Amniotic stem cell (primary cell): ENCODE measurements at places on chromosomes 3 and 15.

DNA sequence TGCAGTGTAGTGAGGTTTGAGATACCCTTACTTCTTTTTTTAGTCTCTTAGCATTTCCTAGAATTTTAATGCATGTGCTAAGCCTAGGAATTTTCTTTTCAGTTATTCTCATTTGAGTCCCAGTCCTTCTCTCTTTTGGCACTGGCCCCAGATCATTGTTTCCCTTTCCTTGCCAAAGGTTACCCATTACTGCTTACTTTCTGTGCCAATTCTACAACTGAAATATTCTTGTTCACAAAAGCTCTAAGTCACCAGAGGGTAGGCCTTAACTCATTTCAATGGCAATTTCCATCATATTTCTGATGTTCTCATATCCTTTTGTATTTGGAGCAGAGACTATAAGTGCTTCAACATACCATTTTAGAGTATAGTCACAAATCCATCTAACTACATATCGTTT is 199.6 kb upstream of the CBLB start:
- DNase-seq = no peak

GRCh38 chr15:47908950-47909670 is 191.8 kb downstream of the SEMA6D start:
- no peak for DNase-seq

- no peak for DNase-seq
These were observed 329.5 kb downstream of the GABRB3 start for GRCh38 chr15:26443321-26443720.

DNA sequence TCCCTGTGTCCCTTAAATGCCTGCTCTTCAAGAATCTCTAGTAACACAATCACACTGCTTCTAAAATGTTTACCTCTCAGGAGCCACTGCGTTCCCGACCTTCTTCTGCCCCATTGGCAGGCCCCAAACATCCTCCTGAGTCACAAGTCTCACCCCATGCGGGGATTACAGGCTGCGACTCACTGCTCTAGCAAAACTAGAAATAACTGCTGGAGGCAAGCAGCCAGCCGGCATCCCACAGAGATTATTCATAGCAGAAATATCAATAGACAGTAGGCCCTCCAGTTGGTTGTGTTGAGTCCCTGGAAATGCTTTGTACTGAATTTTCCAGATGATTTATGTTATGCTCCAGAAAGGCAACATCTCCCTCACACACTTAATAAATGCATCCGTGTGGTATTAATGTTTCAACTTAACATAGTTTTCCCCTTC is 64.8 kb downstream of the RFTN1 start:
- peak; percentile 94 for DNase-seq

DNA sequence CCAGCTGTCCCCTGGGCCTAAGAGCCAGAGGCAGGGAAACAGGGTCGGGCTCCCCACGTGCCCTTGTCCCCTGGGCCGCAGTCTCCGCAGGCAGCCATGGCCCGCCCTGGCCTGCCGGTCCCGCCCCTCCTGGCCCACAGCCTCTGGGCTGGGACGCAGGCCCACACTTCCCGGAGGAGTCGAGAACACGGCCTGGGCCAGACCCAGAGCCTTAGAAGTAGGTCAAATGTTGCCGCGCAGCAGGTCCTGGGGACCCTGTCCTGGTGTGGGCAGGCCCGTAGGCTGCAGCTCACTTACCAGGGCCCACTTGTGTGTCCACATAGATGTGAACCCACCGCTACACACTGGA is 4.3 kb upstream of the MYL3 start:
- no peak for DNase-seq

- no peak for DNase-seq
These were observed 316.3 kb upstream of the STAC start for GRCh38 chr3:36063992-36064391.

GRCh38 chr3:57036952-57037351 is 23.5 kb upstream of the SPATA12 start:
- no peak for DNase-seq

- no peak for DNase-seq
These were observed 550 bp upstream of the CHD2 start for GRCh38 chr15:92899601-92899947.

- no peak for DNase-seq
These were observed 30.0 kb downstream of the STARD5 start for GRCh38 chr15:81293728-81294515.

DNA sequence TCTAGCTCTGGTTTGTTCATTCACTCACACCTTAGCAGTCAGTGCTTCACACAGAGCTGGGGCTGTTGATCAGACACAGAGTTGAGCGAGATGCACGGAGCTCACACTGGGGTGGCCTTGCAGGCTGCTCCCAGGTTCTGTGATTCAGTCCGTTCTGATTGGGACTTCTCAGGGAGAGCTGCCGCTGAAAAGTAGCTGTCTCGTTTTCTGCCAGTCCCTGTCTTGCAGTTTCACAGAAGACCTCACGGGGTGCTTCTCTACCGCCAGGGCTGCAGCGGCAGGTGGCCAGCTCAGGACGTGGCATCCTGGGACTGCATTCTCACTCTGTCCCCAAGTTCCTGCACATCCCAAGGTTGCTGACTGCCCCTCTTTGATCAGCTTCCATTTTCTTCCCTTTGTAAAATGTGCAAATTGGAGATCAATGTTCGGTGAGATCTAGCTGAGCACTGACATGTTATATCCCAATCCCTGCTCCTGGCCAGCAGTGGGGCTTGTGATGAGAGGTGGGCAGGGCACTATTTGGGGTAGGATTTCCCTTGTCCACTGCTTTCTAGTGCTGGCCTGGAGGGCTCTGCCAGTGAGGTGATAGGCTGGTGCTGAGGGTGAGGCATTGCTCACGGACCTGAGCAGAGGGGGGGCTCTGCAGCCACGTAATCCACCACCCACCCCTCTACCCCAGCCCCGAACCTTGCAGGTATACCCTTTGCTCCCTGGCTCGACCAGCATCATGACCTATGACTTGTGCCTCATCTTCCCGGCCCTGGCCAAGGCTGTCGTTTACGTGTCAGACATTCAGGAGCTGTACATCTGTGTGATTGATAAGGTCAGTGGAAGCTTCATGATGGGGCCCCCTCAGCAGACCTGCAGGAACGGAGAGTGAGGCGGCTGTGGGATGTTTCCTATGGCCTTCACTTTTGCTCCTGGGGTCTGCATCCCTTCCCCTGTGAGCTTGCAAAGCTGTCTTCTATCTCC is 5.3 kb upstream of the TXNRD3 start:
- no peak for DNase-seq

GRCh38 chr3:184597829-184598573 is 36.4 kb downstream of the EPHB3 start:
- DNase-seq = no peak

DNA sequence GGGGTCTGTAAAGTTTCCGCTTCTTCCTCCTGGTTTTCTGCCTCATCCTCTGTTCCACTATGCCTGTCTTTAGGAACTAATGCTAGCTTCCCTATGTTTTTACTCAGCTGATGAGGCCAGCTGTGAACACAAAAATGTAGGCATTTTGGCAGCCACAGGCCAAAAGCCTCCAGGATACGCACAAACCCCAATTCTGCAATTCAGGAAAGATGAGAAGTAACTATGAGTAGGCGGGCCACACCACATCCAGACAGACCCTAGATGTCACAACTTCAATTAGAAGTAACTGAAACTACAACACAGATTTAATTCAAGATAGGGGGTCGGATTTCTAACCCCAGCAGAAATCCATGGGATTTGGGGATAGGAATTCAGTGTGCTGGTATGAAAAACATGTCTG is 11.9 kb downstream of the CA12 start:
- DNase-seq = no peak

- no peak for DNase-seq
These were observed 59.1 kb downstream of the TRPM7 start for GRCh38 chr15:50627351-50628055.

GRCh38 chr15:34853001-34853758 is 57.8 kb upstream of the ACTC1 start:
- no peak for DNase-seq

GRCh38 chr15:29430831-29431230 is 161.2 kb upstream of the NSMCE3 start:
- DNase-seq = no peak

- DNase-seq = no peak
These were observed 77.4 kb downstream of the FLNB start for GRCh38 chr3:58085616-58086015.

DNA sequence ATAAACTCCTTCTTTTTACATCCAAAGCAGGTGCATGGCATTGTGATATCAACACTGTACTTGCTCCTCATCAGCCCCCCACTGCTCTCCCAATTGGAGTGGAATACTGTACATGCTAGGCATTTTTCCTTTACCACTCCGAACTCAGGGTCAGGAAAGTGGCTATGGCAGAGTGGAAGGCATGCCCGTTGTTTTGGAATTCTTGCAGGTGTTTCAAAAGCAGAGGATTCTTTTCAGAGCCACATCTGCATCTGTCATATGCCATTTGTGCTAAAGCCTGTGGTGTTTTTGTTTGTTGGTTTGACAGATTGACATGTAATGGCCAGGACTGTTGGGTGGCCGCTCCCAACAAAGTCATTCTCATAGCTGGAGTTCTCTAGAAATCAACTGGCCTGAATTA is 41.7 kb downstream of the SOX2 start:
- no peak for DNase-seq

DNA sequence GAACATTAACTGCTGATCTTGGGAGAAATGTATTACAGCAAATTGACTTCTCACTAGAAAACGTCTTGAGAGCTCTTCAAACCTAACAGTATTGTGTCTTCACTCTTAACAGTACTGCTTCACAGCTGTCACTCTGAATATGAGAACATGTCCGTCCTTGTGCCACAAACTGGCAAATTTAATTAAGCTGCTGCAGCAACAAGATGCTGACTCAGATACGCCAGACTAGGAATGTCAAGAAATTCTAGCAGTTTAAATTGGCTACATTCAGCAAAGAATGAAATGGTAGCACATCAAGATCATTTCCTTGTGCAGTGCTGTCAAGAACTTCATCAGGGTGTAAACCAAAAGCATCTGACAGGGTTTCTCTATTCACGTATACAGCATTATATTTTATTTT is 7.6 kb downstream of the ICE2 start:
- no peak for DNase-seq

GRCh38 chr15:67955252-67955651 is 98.9 kb upstream of the PIAS1 start:
- DNase-seq = no peak

DNA sequence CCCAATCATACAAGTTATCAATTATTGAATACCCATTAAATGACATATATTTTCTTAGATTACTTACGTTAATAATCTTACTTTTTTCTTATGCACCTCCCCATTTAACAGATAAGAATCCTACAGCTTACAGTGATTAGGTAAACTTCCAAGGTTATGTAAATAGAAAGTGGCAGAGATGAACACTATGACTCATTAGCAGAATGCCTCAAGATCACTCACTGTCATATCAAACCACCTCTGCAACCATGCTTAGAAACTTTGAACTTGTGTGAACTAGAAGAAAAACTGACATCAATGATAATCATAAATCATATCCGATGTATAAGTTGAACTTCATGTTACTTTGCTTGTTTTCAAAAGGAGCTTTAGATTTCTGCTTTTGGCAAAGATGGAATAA is 911.6 kb upstream of the ARPP21 start:
- DNase-seq = no peak

DNA sequence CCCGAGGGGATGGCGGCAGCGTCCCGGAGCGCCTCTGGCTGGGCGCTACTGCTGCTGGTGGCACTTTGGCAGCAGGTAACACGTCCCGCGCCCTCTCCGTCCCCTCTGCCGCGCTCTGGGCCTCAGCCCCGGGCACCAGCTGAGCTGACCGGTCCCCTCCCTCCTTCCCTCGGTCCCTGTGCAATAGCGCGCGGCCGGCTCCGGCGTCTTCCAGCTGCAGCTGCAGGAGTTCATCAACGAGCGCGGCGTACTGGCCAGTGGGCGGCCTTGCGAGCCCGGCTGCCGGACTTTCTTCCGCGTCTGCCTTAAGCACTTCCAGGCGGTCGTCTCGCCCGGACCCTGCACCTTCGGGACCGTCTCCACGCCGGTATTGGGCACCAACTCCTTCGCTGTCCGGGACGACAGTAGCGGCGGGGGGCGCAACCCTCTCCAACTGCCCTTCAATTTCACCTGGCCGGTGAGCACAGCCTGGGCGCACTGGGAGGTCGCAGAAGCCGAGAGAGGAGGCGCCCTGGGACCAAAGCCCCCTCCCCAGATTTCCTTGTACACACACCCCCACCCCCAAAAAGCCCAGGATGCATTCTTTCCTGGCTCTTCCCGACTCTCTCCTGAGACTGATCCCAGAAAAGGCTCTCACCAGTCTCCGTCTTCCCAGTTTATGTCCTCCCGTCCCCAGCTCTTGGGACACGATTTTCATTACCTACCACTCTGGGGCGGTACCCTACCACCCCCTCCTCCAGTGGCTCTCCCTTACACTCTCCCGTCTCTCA is 705 bp downstream of the DLL4 start:
- DNase-seq = no peak

DNA sequence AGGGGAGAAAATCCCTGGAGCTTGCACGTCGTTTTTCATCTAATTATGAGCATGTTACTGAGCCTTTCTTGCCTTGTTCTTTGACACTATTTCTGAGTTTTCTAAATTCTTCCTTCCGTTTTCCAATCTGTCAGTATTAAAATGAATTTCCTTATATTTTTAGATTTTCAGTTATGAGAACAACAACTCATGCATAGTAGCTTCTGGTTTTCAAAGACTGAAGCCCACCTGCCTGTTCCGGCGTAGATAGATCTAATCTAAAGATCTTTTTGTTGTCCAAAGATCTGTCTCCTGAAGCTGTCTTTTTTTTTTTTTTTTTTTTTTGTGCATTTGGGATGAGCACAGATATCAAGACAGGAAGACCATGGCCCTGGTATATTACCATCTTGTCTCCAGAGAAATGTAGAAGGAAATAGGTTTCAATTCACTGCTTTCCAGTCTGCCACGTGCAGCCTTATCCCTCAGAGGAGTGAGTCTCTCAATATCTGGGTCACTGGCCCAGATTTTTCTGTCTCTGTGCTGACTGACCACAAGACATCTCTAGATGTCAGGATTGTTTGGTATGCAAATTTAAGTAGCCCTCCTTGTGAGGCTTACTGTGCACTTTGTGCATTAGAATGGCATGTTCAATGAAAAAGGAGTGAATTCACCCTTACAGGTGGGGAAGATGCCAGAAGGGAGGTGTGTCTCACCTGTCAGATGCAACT is 222.3 kb upstream of the TMC3 start:
- DNase-seq = no peak

GRCh38 chr3:120081719-120082118 is 12.5 kb downstream of the GSK3B start:
- DNase-seq = no peak

- peak; percentile 92 for DNase-seq
These were observed at the start of gene EIF1B for GRCh38 chr3:40309418-40309924. Gene EIF1B (plus strand): TSS chr3:40309707. CDS start chr3:40309942, 235 bp downstream.

DNA sequence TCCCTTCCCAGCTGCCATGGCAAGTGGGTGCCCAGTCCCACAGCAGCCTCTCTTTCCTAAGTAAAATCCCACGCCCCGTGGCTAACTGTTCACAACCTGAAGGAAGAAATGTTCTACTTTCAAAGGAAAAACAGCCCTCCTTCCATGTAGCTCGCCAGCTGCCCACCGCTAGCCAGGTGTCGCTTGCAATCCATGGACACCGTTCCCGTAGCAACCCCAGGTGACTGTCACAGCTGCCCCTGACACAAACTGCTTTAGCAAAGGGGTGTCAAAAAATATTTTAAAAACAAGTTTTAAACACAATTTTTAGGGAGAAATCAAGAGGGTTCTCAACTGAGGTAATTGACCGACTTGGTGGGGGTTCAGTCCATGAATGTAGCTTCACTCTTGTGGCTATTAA is 21.0 kb upstream of the CGNL1 start:
- DNase-seq = no peak

- no peak for DNase-seq
These were observed 847.2 kb downstream of the PLOD2 start for GRCh38 chr3:145313751-145314150.

- DNase-seq = no peak
These were observed 165.7 kb downstream of the P3H2 start for GRCh38 chr3:189954733-189955665.

- no peak for DNase-seq
These were observed 41.6 kb upstream of the TASOR start for GRCh38 chr3:56724676-56725075.
